ENCODE measurements at places on chromosomes 13 and 19.

- DNase-seq: no peak
Measured at GRCh38 chr13:27792393-27793218, at the start of gene GSX1. Gene GSX1, plus strand, starts transcription at chr13:27792483. Its CDS starts 208 bp downstream, at chr13:27792691.

- no peak for DNase-seq
Measured at GRCh38 chr13:21481359-21481758, 22.3 kb upstream of the ZDHHC20 start.

DNA sequence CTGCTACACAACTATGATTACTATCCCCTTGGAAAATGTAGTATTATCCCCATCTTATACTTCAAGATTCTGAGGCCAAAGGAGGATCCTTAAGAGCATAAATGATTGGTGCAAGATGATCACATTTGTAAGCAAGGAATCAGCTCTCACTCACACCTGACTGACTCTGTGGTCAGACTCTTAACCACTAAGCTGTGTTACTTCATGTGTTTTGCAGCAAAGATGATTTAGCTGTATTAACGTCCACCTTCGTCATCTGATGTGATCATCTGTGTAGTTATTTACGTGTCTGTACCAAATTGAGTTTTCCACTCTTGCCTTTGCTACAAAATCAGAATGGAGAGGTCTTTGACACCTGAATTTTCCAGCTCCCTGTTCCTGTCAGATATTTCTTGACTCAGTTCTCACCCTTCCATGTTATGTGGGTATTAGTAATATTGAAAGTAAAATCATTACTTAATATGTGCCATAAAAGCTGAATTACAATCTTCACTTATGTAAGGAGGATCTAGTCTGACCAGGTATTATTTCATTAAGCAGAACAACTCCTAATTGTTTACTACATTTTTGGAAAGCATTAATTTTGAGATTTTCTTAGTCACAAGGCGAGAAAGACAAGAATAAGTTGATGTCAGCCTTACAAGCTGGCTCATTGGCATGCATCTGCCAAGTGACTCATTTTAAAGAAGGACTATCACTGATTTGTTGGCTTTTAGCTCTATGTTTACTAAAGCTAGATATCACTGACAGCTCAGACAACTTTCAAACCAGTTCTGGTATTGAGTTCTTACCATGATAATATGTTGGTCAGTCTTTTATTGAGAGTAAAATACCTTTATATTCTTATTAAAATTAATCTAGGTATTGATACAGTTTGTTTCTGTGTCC is 1279.8 kb upstream of the PCDH9 start:
- no peak for DNase-seq

DNA sequence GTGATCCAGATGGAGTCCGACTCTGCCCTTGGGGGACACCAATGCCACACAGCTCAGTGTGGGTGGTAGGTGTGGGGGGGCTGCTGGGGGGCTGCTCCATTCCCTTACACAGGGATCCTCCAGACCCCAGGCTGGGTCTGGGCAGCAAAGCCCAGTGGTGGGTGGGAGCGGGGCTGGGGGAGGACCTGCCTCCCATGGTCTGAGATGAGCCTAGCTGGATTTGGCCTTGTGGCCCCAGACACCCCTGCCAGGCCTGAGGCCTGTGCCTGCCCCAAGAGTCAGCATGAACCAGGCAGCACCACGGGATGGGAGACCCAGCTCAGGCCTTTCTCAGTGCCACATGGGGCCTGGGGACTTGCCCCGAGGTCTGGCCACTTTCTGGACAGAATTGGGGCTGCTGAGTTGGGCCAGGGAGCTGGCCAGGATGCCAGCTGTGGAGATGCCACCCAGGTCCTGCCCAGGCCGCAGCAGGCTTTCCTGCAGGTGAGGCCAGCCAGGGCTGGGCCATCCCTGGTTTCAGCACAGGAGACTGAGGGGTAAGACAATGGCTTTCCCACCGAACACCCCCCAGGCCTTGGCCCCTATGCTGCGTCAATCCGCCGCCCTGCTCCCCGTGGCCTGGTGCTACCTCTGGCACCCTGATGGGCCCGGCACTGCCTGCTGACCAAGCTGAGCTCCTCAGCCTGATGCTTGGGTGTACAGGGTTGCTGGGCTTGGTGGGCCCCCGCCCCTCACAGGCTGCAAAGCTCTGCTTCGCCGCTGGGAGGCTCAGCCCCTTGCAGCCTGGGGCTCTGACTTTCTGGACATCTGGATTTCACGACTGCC is 24.2 kb downstream of the CEBPG start:
- DNase-seq: no peak

- no peak for DNase-seq
Measured at GRCh38 chr19:45339629-45340028, 921 bp upstream of the KLC3 start.

DNA sequence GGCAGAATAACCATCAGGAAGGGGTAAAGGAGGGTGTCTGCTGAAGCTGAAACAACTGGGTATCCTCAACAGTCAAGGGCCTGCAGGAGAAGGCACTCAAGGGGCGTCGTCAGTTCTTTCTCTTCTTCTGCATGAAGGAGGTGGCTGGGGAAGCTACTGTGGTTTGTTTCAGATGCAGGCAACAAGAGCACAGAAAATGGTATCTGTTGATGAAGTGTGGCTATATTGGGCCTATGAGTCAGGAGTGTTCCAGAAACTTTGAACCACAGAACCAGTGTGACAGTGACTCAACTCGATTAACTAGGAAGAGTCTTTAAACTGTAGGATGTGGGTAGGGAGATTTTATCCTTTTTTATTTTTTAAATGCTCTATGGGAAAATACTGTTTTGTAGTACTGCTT is 686.3 kb downstream of the FGF9 start:
- no peak for DNase-seq

DNA sequence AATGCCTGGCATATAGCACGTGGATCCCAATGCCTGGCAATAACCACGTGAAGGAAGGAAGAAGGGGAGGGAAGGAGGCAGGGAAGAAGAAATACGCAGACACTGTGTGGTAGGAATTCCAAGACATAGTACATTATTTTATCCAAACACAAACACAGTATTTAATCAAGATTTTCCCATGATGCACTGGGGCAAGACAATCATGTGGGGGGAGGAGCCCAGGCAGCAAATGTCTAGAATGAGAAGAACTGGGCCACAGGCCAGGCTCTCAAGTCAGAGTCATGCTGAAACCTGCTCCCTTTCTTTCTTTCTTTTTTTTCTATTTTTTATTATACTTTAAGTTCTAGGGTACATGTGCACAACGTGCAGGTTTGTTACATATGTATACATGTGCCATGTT is 717.9 kb downstream of the UQCRFS1 start:
- no peak for DNase-seq

DNA sequence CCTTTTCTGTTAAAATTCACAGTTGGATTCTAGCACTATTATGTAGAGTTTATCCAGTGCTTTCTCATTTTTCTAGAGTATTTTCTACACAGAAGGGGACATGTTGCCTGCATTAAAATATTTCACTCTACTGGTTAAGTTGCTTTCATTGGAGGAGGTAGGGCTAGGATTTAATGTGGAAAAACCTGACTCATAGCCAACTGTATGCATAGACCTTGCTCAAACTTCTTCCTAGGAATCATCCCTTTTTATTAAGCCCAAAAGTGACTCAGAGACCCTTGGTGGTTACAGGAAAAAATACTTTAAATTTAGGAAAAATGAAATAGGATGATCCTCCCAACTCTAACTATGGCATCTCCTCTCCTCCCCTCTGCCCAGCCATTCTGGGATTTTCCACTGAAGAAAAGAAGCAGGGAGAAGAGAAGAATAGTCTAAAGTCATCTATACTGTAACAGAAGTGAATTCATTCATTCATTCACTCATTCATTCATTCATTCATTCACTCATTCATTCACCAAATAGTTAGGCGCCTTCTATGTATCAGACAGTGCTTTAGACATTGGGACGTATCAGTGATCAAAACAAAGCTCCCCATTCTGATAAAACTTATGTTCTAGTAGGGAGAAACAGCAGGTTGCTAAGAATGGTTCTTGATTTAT is 109.0 kb upstream of the HTR2A start:
- no peak for DNase-seq

DNA sequence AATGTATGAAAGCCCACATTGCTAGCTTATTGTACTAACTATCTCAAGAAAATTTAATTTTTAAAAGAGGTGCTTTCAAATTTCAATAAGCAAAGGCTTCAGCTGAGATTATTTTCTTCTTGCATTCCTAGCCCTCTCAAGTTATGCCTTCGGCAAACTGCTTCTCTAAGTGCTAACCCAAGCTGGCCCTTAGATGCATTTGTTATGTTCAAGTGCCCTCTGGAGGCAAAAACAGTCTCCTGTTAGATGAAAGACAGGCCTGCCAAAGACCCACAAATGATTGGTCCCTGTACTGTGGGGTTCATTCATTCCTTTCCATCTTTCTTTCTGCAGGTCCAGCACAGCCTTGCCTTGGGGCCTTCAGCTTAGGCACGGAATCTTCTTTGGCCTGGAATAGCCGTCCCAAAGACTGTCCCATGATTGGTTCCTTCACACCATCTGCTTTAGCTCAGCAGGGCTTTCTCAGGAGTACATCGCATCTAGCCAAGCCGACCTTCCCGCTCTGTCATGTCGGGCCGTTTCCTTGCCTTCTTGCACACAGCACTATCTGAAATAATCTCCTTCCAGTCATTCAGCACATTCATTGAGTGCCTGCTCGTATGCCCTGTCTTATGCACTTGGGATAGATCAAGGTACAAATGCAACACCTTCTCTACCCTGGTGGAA is 26.4 kb upstream of the TPTE2 start:
- DNase-seq: no peak

DNA sequence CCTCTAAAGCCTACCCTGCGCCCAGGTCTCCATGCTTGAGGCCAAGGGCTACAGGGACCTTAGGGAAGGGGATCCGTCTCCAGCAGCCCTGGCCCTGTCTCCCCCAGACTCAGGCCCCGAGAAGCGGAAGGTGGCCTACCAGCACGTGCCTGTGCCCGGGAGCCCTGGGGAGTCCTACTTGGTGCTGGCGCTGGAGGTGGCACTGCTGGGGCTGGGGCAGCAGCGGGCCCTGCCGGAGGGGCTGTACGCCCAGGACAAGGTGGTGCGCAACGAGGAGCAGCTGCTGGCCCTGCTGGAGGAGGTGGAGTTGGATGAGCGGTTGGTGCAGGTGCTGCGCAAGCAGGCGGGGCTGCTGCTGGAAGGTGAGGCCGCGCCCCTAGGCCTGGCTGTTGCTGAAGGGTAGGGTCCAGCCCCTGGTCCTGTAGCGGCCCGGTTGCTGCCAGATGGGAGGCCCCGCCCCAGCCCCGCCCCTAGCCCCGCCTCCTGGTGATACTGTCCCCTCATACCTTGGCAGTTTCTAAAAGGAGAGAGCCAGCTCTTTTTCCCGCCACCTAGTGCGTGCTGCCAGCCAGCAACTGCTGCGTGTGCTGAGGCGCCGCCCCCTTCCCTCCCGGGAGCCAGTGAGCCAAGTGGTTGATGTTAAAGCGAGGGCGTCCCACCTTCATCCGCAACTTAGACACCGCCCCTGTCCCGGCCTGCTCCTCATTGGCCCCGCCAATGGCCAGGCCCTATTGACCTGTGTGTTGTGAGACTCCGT is 22.6 kb downstream of the ZSWIM4 start:
- DNase-seq: no peak
